ENCODE measurements at places on chromosomes 7 and 10. TPM values are rescaled to one million over a fixed set of nuclear protein-coding genes. Genes with fewer than 3 reads are reported as not detected.
A peak's percentile ranks its signal among the peaks of the same experiment; 100 is the strongest.

GRCh38 chr7:122790591-122790990 is 87.9 kb upstream of the RNF148 start:
- H3K36me3 ChIP-seq: no peaks in the 10 kb centered on the region
- no peaks in the 10 kb centered on the region for H3K27me3 ChIP-seq
- H3K27ac ChIP-seq: no peak overlapping the region
- H3K4me1 ChIP-seq: no peaks in the 10 kb centered on the region
- DNase-seq: no peak

- no peaks in the 10 kb centered on the region for H3K36me3 ChIP-seq
- H3K27me3 ChIP-seq: peaks cover 15% of the 10 kb centered on the region
- H3K4me3 ChIP-seq: no peak overlapping the region
- no peak overlapping the region for H3K27ac ChIP-seq
- no peak for DNase-seq
These were observed 433.9 kb downstream of the GLRX3 start for GRCh38 chr10:130570074-130570473.

ELAPOR2 gene
- 0.39 TPM for total RNA-seq

DNA sequence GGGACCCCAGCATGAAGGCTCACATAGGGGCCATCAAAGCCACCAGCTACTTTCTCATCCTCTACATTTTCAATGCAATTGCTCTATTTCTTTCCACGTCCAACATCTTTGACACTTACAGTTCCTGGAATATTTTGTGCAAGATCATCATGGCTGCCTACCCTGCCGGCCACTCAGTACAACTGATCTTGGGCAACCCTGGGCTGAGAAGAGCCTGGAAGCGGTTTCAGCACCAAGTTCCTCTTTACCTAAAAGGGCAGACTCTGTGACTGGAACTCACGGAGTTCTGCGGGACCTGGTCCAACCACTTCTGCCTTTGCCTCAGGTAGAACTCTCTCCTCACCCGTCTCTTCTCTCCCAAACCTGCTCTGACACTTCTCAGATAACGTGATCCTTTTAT is 945 bp downstream of the TAS2R40 start:
- H3K27ac ChIP-seq: no peak overlapping the region
- peaks cover 14% of the 10 kb centered on the region for H3K27me3 ChIP-seq
- no peaks in the 10 kb centered on the region for H3K4me1 ChIP-seq
- no peak overlapping the region for H3K4me3 ChIP-seq
- DNase-seq: no peak
- no peaks in the 10 kb centered on the region for H3K36me3 ChIP-seq

- no peaks in the 10 kb centered on the region for H3K36me3 ChIP-seq
- no peak for DNase-seq
- H3K4me3 ChIP-seq: no peak overlapping the region
- H3K27me3 ChIP-seq: peaks cover 7% of the 10 kb centered on the region
- H3K27ac ChIP-seq: no peak overlapping the region
These were observed 76.8 kb upstream of the CARD11 start for GRCh38 chr7:3120513-3120912.

- no peaks in the 10 kb centered on the region for H3K4me1 ChIP-seq
- H3K4me3 ChIP-seq: no peak overlapping the region
- H3K27ac ChIP-seq: no peak overlapping the region
- no peak for DNase-seq
These were observed 1109.2 kb downstream of the GATA3 start for GRCh38 chr10:9163699-9164098.

LRRC4 gene
- total RNA-seq: not detected

RARRES2 gene
- total RNA-seq: 1.1 TPM

- H3K4me3 ChIP-seq: peak overlapping the region; percentile 80
- no peaks in the 10 kb centered on the region for H3K27me3 ChIP-seq
- no peak overlapping the region for H3K27ac ChIP-seq
- peaks cover 5% of the 10 kb centered on the region for H3K36me3 ChIP-seq
- peaks cover 12% of the 10 kb centered on the region for H3K4me1 ChIP-seq
- no peak for DNase-seq
These were observed 1.9 kb downstream of the ZYX start for GRCh38 chr7:143382791-143383641.

DNA sequence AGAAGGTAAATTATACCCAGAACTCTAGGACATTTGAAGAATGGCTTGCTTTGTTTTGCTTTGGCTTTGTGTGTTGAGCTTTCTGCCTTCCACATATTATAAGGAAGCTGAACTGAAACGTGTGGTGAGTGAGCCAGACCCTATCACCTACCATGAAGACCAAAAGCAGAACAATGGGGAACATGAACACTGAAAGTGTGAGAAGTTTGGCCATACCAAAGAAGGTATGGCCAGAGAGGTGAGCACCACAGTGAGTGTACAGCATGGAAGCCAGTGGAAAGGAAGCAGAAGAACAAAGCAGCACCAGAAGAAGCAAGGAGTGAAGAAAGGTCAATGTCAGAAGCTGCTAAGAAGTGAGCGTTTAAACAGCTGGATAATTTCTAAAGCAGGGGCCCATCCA is 59.7 kb upstream of the CCDC71L start:
- H3K4me3 ChIP-seq: no peak overlapping the region
- no peak overlapping the region for H3K27ac ChIP-seq
- no peak for DNase-seq
- H3K27me3 ChIP-seq: no peaks in the 10 kb centered on the region
- H3K36me3 ChIP-seq: no peaks in the 10 kb centered on the region

All from Panc1 (cell line).